Stomach (tissue), 19 donors: ENCODE measurements at places on chromosomes 3 and 15. TPM values are rescaled to one million over a fixed set of nuclear protein-coding genes. Genes with fewer than 3 reads are reported as not detected.
A peak's percentile ranks its signal among the peaks of the same experiment; 100 is the strongest.

DNA sequence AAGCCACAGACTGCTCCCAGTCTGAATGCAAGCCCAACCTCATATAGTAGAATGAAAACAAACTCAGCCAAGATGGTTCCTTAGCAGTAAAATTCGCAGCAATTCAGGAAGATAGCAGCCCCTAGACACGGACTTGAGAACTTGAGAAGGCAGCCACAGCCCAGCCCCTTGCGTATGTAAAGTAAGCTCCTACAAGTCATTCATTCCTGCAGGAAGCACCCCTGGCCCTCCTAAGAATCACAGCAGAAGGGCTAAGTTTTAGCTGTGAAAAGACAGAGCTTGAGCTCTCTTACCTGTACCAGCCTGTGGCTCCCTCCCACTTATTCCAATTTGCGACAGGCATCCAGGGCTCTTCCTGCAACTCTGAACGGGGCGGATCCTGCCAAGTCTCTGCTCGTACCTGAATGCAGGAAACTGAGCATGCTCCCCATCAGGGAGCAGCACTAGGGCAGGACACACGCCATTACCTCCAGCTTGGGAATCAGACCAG lies 136.4 kb downstream of the MAGI1 start:
- DNase-seq, result peak; percentile 45

DNA sequence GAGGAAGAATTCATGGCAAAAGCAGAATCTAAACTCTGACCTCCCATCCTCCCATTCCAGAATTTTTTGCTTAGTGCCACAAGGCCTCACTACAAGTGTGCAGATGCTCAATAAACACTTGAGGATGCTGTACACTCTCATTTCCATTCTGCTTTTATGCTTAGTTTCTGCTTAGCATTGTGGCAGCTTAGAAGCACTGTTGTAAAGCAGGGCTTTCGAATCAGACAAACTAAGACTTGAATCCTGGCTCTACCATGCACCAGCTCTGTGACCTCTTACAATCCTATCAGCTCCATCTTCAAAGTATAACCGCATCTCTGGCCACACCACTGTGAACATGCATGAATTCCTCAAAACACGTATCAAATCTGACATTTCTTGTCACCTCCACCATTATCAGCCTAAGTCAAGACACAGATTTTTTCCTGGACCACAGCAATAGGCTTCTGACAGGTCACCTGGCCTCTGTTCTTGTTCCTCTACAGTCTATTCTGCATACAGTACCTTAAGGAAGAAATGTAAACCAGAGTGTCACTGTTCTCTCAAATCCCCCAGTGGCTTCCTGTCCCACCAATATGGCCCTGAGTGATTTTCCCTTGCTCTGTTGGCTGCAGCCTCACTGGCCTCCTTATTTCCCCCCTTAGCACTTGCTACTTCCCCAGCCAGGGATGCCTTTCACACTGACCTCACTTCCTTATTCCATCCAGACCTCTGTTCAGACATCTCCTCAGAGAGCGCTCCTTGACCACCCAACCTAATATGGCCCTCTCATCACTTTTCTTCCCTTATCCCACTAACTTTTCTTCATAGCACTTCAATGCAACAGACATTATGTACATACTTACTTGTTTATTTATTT lies 8.1 kb upstream of the PHC3 start:
- no peak for DNase-seq

DNA sequence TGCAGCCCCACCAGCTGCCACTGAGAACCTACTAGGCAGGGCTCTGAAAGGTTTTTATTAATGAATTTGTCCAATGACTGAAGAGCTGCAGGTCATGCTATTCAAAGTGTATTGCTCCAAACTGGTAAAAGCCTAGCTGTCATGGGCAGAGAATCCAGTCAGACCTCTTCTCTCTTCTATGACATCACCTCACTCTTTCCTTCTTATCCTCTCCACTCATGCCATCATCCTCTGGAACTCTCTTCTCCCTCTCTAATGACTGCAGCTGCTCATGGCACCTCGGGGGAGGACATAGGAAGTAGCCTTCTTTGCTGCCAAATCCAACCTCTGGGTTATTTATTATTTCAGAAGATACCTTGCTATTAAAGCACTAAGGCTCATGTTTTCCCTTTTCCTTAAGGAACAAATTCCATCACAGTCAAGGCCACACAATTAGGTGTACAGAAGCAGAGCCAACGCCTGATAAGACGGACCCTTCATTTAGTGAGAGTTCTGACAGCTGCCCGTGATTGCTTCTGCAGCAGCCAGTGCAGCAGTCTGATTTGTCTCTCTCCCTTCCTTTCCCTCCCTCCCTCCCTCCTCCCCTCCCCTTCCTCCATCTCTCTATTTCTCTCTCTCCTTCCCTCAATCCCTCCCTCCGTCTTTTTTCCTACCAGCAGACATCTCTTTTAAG lies 87.0 kb upstream of the ONECUT1 start:
- DNase-seq, result no peak

DNA sequence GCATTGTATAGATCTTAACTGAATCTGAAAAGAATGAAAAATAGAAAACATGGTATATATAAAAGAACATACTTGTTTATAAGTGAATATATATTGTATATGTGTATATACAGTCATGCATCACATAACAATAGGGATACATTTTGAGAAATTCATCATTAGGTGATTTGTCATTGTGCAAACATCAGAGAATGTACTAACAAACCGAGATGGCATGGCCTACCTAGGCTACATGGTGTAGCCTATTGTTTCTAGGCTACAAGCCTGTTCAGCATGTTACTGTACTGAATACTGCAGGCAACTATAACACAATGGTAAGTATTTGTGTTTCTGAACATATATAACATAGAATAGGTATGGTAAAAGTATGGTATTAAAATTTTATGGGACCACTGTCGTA lies 64.6 kb upstream of the CHRM5 start:
- DNase-seq, result no peak

GRCh38 chr3:185656321-185656840 lies 70.3 kb downstream of the SENP2 start:
- DNase-seq, result no peak

DNA sequence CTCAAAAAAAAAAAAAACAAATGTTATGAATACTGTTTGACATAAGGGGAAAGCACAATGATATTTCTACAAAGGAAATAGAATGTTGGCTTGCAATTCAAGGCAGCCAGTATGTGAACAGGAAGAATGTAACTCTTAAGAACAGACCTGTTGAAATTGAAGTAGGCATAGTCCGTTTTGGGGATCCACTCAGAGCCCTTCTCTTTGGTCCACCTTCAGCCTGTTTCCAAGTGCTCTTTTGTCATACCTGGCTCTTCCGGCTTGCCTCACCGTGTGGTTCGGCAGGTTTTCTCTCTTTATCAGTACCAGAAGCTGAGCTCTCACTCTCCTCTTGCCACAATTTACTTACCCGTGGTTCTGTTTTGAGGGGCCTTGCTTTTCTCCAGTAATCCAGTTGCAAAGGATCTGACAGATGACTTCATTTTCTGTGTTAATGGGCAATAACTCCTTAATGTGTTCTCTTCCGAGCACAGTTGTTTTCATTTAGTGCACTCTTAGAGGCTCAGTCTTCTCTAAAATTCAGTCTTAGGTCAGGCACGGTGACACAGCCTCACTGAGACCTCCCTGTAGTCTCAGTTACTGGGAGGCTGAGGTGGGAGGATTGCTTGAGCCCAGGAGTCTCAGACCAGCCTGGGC lies 6.7 kb downstream of the ABHD17C start:
- DNase-seq, result peak; percentile 70

DNA sequence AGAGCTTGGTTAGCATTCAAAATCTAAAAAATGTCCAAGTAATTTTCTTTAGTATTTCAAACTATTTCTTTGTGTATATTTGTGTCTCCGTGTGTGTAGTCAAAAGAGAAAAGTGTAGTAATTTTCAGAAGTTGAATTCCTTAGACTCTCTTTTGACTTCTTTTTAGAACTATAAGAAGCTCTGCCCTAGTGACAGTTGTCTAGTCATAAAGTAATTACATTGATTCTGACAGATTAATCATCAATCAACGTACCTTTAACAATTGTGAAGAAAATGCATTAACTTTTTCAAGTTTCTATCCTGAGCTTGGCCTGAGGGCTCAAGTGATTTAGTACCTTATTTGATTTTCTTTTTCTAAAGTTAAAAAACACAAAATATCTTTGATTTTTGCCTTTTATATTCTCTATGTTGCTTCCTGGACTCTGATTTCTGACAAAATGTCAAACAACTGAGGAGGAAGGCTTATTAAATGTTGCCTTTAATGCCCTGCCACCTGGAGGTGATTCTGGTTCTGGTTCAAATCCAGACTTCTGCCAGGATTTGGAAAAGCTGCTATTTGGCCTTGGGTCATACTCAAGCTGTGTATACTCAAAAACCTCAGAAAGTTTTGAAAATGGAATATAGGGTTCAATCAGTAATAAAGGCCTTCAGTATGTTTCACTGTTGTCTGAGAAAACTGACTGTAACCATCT lies 653.6 kb downstream of the NSUN3 start:
- DNase-seq, result peak; percentile 37

GRCh38 chr3:38587548-38588131 lies 61.8 kb downstream of the SCN5A start:
- DNase-seq, result peak; percentile 24

- peak; percentile 18 for DNase-seq
These were observed 126.9 kb upstream of the MEF2A start for GRCh38 chr15:99438691-99439523.

GRCh38 chr3:54384279-54384678 lies 261.9 kb downstream of the CACNA2D3 start:
- DNase-seq, result no peak

DNA sequence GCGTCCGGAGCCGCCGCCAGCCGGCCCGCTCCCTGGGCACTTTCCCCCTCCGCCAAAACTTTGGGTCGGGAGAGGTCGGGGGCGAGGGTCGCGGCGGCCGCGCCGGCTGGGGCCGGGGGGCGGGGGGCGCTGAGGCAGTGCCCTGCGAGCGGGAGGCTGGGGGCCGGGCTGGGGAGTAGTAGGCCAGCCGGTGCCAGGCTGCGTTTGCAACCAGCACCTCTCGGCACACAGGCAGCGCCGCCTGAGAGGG lies 452 bp downstream of the BBX start:
- DNase-seq, result no peak

DNA sequence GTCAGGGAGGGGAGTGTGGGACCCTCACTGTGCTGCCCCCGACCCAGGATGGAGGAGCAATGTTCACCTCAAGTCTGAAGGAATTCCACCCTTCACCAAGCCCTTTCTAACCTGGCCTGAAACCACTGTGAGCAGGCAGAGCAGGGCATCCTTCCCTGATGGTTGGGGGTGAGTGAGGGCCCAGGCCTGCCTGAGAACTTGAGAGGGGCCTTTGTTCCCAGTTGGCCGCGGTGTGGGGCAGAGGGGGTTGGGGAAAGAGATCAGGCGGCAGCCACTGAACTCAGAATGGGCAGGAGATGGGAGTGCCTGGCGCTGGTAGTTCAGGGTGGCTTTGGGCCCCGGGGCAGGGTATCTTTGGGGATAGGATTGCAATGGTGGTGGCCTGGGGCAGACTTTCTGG lies 103.5 kb upstream of the RPL32 start:
- DNase-seq, result no peak

GRCh38 chr15:99677540-99678134 lies 55.6 kb downstream of the LYSMD4 start:
- no peak for DNase-seq

DNA sequence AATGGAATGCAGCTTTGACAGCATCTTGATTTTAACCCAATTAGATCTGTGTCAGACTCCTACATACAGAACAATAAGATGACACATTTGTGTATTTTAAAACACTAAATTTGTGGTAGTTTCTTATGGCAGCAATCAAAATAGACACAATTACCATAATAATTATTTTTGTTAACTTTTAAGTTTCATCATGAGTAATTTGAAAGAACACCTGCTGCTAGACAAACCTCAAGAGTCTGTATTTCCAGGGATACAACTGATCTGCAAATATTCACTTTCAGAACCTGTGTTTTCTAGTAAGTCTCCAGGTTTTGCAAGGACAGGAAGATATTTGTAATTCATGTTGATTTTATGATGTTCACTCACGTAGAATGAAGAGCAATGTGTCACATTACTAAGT lies 736.8 kb downstream of the DIPK2A start:
- DNase-seq, result no peak

- DNase-seq, result no peak
These were observed 13.8 kb downstream of the TLNRD1 start for GRCh38 chr15:81014446-81015093.

DNA sequence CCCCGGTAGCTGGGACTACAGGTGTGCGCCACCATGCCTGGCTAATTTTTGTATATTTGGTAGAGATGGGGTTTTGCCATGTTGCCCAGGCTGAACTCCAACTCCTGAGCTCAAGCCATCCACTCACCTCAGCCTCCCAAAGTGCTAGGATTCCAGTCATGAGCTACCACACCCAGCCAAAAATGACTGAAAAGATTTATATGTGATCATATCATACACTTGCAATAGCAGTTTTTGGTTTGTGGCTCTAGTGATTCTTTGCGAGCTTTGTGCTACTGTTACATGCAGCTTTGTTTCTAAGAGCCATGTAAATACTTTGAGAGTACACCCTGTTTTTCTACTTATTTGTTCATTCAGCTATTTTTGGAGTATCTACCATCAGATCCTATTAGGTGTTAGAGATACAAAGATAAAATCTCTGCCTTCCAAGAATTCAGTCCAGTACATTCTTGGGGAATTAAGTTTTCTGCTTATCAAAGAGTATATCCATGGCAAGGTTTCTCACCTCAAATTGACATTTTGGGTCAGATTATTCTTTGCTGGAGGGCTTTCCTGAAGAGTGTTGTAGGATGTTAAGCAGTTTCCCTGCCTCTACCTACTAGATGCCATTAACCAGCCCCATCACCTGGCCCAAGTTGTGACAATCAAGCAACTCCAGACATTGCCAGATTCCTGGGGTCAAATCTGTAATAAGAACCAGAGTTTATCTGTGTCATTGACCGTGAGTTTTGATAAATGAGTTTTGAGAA lies 15.0 kb downstream of the SNAP23 start:
- no peak for DNase-seq

- no peak for DNase-seq
These were observed 66.4 kb downstream of the RYR3 start for GRCh38 chr15:33377204-33377603.

DNA sequence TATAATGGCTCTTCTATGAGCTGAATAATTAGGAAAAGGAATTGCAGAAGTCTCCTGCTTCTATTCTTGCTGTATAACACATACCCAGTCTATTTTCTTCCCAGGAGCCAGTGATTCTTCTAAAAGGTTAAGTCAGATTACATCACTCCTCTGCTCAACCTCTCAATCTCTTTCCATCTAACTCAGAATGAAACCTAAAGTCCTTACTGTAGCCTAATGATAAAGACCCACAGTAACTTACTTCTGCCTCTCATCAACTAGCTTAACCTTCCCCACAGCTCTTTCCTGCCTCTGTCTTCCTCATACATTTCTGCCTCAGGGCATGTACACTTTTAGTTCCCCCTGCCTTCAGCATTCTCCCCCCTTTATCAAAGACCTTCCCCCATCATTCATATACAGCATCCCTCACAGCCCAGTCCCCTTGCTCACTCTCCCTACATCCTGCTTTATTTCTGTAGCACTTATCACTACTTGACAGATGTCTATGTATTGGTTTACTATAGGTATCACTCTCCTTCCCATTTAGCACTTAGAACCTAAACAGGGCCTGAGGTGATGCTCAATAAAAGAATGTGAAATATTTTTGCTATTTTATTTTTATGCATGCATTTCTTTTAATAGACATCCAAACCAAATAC lies 28.5 kb upstream of the CMTM6 start:
- DNase-seq, result no peak

Gene WWTR1
- total RNA-seq, result 15.4 TPM

Gene KBTBD12
- total RNA-seq, result 1.9 TPM

Gene SEC22C
- total RNA-seq, result 22.3 TPM

Gene SELENOT
- 58.7 TPM for total RNA-seq

Gene ZBTB47
- total RNA-seq, result 17.0 TPM

Gene ANKRD34C
- not detected for total RNA-seq

Gene ERICH6
- not detected for total RNA-seq

Gene P2RY12
- 4.8 TPM for total RNA-seq

Gene WDR93
- not detected for total RNA-seq

Gene AADACL2
- not detected for total RNA-seq

Gene RASL12
- 1.3 TPM for total RNA-seq
